DND-41 (cell line): ENCODE measurements at places on chromosomes 7 and 10.

DNA sequence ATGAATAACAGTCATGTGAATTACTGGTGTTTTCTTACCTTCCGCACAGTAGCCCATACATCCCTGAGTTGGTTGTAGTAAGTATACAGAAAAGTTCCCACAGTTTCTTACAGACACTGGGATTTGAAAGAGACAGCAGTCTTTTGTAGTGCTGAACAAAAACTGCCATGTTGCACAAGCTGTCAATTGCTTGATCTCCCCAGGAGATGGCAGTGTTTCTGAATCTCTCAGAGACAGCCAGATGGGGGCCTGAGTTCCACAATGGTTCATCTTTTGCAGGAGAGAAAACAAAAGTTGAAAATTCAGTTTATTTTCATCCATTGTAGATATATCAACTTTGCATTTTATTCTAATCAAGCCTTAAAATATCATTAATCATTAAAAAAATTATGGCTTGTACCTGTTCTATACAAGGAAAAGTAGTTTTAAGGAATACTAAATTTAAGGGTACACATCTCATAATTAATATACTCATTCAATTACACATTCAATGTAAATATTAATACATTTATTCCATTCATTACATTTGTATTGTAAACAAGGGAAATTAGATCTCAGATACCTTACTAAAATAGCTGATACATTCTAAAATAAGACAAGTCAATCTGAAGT is 14.5 kb downstream of the VWDE start:
- DNase-seq = peak; percentile 34

GRCh38 chr10:47165711-47166404 is 134.1 kb upstream of the GDF10 start:
- no peak for DNase-seq

GRCh38 chr7:33591490-33591889 is 313.8 kb upstream of the BMPER start:
- DNase-seq = no peak

GRCh38 chr7:27842094-27842692 is 102.2 kb downstream of the TAX1BP1 start:
- no peak for DNase-seq

GRCh38 chr10:58109731-58110130 is 158.0 kb downstream of the IPMK start:
- no peak for DNase-seq

DNA sequence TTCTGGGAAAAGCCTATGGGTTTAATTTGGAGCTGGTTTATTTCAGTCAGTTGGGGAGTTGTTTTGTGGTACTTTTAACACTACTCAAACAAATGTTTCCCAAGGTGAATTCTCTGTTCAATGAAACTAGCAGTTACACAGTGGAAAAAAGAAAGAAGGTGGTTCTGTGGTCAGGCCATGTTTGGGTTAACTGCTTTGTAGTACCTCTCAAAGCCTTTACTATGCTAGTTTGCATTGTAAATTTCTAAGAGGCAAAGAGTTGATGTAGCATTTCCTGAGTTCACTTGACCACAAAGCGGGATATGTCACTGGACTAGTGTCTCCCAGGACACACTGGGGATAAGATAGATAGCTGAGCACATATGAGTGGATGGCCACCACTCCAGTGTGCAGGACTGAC is 145.4 kb downstream of the KIF20B start:
- DNase-seq = no peak

- no peak for DNase-seq
These were observed 702.3 kb downstream of the LRMDA start for GRCh38 chr10:76133597-76134255.

- DNase-seq = no peak
These were observed 14.0 kb upstream of the NUB1 start for GRCh38 chr7:151327659-151328058.

- DNase-seq = no peak
These were observed 59.1 kb downstream of the FRMD4A start for GRCh38 chr10:14271621-14272020.

- no peak for DNase-seq
These were observed 64.9 kb upstream of the C1QL3 start for GRCh38 chr10:16586358-16587138.

DNA sequence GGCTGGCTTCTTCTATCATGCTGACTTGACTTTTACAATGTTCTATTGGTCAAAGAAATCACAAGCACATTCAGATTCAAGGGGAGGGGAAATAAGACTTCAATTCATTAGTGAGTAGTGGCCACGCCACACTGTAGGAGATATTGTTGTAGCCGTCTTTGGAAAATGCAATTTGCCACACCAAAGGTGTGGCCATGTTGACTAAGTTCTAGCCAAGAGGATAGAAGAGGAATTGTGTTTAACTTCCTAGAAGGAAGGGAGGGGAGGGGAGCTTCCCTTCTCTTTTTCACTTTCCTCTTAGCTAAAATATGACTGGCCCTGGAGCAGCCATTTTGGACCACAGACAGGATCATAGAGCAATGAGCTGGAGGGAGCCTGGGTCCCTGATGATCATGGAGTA is 3.4 kb upstream of the PRKAR2B start:
- DNase-seq = no peak

DNA sequence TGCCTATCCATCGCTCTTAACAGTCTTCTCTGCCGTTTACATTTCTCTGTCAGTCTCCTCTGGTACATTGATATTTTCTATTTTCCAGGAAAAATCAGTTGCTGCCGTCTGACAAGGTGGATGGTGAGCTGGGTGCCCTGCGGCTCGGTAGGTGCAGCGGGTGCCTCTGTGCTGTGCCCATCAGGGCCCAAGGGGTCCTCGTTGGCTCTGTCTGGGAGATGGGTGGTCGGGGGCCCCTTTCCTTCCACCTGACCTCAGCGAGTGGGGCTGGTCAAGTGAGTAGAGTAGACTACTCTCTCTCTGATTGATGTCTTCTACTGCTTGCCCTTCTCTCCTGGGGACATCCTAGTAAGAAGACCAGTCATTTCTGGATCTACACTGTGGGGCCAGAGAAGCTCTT is 57.4 kb downstream of the MINDY4 start:
- DNase-seq = no peak

DNA sequence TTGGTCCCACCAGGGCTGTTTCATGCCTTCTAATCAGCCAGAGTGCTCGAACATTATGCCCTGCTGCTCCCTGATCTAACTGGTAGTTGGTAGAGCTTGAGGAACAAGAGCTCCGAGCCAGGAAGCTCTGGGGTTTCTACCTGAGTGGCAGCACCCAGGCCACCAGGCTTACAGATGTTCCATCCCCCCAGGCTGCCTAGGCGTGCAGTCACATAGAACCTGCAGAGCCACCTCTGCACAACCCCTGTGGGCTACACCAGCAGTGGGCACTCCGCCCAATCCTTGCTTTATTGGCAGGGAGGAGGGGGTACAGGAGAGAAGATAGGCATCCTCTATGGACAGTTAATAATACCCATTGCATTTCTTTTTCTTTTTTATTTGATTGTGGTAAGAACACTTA is 21.8 kb downstream of the MAP3K8 start:
- peak; percentile 39 for DNase-seq

DNA sequence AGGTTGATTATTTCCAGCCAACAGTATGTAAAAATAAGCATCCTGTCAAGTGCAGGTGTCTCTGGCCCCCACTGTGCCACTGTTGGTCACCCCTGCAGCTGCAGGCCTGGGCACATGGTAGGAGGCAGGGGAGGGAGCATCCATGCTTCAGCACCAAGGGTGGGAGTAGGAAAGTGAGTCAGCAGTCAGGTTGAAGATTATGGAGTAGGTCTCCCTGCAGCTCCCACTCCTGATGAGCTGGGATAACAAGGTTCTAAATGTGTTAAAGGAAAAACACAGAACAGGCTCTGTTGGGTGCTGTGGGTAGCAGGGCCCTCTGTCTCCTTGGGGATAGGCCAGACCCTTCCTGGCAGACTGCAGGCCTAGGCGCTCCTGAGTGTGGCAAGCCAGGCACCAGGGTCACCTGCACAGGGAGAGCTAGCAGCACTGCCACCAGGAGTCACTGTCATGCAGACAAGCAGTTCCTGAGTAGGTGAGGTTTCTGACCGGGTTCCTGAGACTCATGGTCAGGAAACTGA is 59.3 kb downstream of the NUDCD3 start:
- no peak for DNase-seq

GRCh38 chr7:68865351-68866199 is 732.7 kb upstream of the AUTS2 start:
- no peak for DNase-seq

DNA sequence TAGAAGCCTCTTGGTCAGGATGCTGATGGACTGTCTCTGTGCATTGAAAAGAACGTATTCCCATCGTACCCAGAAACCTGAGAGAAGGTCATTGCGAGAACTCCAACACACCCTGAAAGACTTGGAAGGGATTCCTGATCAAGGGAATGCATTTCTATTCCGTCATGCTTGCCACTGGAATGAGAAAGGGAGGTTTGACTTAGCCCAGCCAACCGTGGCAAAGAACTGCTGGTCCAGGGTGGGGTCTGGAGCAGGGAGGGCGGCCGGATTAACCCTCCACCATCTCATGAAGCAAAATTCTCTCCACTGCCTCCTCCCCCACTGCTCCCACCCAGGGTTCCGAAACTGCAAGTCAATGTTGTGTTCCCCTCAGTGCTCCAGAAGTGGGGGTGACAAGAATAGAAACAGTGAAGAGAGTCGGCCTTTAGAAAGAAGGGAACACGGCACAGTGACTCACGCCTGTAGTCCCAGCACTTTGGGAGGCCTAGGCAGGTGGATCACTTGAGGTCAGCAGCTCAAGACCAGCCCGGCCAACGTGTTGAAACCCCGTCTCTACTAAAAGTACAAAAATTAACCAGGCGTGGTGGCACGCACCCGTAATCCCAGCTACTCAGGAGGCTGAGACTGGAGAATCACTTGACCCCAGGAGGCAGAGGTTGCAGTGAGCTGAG is 137.5 kb upstream of the MGMT start:
- no peak for DNase-seq

GRCh38 chr7:107691716-107692115 is 31.1 kb downstream of the SLC26A4 start:
- no peak for DNase-seq

- no peak for DNase-seq
These were observed 87.4 kb upstream of the DDC start for GRCh38 chr7:50652400-50653125.

DNA sequence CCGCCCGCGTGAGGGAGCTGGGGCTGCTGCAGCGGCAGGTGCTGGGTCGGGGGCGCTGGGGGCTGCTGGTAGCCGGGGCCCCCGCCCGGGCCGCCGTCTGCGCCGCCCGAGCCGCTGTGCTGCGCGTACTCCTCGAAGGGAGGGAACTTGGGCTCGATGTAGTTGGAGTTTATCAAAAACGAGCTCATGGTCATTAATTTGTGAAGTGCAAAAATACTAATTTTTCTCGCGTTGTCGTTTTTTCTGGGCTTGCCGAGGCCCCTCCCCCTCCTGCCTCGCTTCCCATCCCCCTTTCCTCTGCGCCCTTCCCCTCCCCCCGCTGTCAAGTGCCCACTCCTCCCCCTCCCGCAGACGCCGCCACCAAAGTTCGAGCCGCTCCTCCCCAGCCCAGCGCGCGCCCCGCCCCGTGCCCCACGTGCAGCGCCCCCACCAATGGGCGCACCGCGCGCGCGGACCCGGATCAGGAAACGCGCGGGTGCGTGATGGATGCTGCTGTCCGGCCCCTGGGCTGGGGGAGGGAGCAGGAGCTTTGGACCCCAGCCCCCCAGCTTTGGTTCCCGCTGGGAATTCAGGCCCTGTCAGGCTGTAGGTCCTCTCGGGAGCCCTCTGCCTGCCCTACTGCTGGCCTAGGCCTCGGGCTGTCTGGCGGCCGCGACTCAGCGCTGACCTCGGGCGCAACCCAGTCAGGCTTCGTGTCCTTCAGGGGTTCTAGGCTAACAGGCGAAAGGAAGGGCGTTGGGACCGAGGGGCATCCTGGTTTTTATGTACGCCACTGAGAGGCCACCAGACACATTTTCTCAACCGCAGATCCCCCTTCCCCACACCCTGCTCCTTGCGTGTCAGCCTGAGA is at the start of gene HOXA4:
HOXA4 (minus strand) TSS at position 218 of the 850 bp plus-strand sequence; CDS start at position 194, 24 bp downstream.
- no peak for DNase-seq

GRCh38 chr10:13475124-13475523 is 53.7 kb downstream of the BEND7 start:
- no peak for DNase-seq

GRCh38 chr7:131109759-131110296 is 217.8 kb upstream of the MKLN1 start:
- peak; percentile 88 for DNase-seq

- peak; percentile 72 for DNase-seq
These were observed 598 bp upstream of the ZEB1 start for GRCh38 chr10:31318382-31318853.

DNA sequence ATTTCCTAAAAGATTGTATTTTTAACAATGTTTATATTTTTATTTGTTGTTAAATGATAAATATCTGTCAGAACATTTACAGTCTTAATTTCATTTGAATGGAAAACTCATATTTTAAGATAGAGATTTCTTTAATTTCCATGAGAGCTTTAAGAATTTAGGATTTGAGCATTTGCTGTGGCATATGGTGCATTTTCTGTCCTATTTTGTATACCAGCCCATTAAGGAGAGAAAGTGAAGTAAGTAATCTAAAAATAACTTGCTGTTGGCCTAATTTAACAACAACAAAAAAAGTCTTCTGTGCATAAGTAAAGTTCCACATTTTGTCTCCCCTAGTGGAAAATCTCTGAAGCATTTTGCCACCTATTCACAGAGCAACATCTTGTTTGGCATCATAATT is 190.9 kb upstream of the PPP1R3A start:
- DNase-seq = no peak
